Thymus (tissue), 14 donors: ENCODE measurements at places on chromosomes 7 and 10. TPM values are rescaled to one million over a fixed set of nuclear protein-coding genes. Genes with fewer than 3 reads are reported as not detected.

HOXA5 gene
- total RNA-seq, result 0.24 TPM

DNA sequence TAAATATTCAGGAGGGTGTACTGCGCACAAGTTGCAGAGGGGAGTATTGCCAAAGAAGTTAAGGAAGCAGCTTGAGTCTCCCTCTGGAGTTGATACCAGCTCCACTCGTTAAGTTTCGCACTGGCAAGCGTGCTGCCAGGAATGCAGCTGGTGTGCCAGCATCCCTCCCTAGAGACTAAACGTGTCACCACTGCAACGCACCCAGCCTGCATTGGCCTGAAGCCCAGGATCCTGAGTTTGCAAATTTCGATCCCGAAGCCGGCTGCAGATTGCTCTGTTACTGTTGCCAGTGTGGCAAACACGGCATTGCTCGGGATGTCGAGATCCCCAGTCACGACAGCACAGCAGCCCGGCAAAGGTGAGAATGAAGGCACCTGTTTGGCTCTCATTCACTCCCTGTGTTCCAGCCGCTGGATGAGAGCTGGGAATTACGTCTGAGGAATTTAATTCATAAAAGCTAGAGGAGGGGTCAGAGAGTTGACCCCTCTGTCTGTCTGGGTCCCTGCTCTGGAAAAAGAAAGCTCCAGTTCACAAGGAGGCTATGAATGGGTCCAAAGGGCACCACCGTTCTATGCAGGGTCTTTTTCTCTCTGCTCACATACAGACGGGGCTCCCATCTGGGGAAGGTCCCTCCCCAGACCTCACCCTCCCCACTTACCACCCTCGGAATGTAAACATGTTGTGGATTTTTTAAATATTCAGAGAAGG, 61.0 kb downstream of the NRP1 start:
- no peak overlapping the region for H3K27ac ChIP-seq
- DNase-seq, result no peak
- H3K4me1 ChIP-seq, result no peaks in the 10 kb centered on the region
- no peaks in the 10 kb centered on the region for H3K27me3 ChIP-seq

DNA sequence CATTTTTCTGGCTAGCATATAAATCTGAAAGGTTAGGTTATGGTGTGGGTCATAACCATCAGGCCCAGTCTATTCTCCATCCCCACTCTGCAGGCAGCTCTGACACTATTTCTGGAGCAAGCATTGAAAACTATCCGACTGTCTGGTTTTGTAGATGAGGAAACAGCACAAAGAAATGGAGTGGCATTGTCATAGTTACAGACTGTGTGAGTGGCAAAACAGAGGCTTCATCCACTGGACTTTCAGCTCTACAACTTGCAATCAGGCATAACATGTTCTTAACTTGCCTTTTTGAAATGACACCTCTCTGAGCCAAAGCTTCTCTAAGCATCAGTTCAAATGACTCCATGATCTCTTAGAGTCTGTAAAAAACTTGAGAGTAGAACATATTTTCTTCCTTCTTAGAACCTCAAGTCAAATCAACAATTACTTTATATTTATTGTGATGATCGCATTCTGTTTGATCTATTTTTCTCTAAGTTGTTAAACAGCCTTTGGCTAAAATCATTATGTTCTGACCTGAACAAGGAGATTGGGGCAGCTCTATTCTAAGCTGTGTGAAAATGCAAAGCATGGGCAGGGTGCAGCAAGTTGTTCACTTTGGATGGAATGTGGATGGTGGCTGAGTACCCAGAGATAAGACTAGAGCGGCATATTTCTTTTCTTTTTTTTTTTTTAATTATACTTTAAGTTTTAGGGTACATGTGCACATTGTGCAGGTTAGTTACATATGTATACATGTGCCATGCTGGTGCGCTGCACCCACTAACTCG, 68.5 kb downstream of the LRRC4 start:
- no peak for DNase-seq
- no peaks in the 10 kb centered on the region for H3K27me3 ChIP-seq
- H3K36me3 ChIP-seq, result no peaks in the 10 kb centered on the region
- H3K4me3 ChIP-seq, result no peak overlapping the region
- no peaks in the 10 kb centered on the region for H3K4me1 ChIP-seq
- no peak overlapping the region for H3K27ac ChIP-seq

DNA sequence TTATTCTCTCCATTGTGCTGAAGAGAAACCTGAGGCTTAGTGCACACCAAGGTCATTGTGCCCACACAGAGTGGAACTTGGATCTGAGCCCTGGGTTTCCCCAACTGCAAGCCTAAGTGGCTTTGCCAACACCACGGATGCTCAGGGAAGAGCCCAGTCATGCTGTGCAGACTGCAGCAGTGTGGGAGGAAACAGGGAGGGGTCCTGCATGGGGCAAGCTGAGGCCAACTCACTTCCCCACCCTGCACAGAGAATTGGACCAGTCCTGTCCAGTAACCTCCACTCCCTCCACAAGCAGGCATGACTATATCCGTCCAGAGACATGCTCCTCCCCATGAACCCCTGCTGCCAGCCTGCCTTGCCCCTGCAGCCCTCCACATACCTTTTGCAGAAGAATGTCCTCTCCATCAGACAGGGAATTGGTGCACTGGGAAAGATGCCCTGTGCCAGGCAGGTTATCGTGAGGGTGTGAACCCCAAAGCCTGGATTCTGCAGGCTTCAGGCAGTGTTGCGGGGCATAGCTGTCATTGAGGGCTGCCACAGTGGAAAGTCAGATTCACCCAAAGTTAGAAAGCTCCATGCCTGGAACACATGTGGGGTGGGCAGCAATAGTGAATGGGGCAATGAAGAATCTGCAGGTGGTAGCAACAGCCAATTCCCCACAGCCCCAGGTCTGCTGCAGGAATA, 44.9 kb downstream of the DRGX start:
- no peaks in the 10 kb centered on the region for H3K27me3 ChIP-seq
- no peak overlapping the region for H3K4me3 ChIP-seq
- DNase-seq, result no peak
- no peak overlapping the region for H3K27ac ChIP-seq
- H3K4me1 ChIP-seq, result peaks cover 4% of the 10 kb centered on the region
